ENCODE measurements at places on chromosomes 6 and 20. TPM values are rescaled to one million over a fixed set of nuclear protein-coding genes. Genes with fewer than 3 reads are reported as not detected.

DNA sequence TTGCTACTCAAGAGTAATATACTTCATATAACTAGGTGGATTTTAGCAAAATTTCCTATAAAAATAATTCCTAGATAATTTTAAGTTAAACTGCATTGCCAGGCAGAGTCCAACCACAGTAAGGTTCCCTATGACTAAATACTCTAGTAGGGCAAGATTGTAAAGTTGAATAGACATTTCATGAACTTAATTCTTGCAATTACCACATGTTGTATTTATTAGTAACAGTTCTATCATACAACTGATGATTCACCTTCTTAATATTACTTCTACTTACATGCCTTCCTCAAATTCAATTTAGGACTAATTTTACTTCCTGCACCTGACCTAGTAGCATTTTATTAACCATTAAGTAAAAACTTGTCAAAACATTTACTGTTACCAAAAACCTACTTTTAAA, 266.7 kb upstream of the THEMIS start:
- DNase-seq: no peak

DNA sequence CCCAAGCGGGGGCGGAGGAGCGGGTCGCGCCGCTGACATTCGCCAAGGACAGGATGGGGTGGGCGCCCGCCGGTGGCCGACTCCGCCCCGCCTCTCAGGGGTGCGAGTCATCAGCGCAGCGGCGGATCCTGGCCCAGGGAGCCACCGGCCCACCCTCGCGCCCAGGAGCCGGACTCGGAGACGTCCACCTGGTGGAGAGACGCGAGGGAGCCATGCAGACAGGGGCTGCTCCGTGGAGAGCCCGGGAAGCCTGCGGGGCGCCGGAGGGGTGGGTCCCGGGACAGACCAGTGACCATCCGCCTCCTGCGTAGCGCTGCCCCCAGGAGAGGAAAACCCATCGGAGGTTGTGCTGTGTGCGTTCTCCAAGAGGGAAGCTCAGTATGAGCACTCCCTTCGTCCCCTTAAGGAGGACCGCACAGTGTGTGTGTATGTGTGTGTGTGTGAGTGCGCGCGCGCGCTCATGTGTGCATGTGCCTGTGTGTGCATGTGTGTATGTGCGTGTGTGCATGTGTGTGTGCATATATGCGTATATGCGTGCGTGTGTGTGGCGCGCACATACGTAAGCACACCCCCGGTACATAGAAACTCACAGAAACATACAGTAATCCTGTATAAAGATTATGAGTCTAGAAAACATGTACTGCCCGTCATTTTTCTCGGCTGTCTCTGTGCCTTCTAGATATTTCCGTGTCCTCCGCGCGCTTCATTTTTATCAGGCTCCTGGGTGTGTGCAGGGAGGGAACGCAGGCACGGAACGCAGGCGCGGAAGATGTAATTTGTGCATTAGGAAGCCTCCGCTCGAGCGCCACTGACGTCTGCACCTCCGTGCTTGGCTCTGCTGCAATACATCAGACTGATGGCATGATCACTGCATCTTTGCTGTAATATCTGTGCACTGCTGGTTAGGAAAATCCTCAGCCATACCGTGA, 158.9 kb downstream of the TBXT start:
- no peak for DNase-seq

DNA sequence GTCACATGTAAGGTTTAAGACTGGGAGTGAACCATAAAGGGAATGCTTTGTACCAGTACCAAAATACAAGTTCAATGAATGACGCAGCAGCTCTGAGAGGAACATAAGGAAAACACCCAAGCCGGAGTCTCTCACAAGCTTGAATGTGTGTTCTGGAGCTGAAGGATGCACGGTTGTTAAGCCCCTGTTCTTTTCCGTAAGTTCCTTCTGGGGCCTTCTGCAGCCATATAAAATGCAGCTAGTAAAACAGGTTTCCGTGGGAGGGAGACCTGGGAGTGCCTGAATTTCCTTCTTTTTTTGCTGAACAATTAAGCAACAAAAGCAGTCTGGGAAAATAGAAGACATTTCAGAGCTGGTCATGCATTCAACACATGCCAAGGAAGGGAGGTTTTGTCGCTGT, 73.2 kb upstream of the JAG1 start:
- DNase-seq: no peak

DNA sequence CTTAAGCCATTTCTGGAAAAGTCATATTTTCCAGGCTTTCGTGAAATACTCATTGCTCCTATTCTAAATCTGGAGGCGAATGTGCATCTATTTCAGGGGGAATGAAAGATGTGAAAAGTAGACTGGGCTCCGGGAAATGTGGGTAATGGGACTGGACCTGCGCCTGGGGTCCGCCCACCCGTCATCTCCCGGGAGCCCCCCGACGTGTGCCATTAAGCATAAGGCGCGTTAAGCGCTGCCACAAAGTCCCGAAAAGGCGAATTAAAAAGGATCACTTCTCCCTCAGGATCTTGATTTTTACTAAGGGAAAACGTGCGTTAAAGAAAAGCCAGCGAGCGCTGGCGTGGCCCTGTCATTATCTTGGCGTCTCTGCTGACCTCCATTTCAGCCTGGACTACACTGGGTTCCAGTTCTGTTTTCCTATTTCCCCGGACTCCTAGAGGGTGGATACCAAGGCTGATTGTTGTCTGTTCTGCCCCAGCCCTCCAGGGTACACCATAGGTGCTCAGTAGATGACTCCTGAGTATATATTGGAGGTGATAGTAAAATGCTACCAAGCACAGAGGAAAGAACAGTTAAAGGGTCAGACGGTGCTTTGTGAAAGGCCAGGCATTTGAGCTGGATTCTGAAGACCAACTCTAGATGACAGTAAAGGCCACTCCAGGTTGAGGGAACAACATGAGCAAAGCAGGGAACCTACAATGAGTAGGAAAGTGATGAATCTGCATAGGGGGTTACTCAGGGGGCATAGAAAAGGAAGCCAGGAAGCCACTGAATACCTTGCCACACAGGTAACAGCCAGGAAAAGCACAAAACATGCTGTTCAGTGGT, 89.2 kb upstream of the ARID1B start:
- no peak for DNase-seq

- no peak for DNase-seq
These were observed 22.4 kb upstream of the IFNGR1 start for GRCh38 chr6:137241481-137242038.

DNA sequence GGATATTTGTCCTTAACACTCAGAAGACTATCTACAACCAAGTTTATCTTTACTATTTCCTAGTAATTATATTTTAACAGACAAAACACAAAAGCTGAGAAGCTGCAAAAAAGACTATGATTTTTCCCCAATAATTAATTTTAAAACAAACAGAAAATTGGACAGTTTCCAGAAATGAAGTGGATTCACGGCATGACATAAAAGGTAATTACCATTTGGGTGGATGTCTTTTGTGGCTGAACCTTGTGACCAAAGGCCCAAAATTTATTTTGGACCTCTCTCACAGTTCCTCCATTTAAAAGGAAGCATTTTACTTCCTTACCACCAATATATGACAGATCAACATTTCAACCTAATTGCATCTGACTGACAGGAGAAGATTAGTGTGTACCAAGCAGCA, 90.2 kb downstream of the GMDS start:
- no peak for DNase-seq

GRCh38 chr6:134689177-134689576, 260.7 kb downstream of the ALDH8A1 start:
- no peak for DNase-seq

GRCh38 chr6:148619891-148620290, 126.9 kb upstream of the UST start:
- DNase-seq: no peak

- no peak for DNase-seq
These were observed 17.7 kb downstream of the GFOD1 start for GRCh38 chr6:13469693-13470092.

DNA sequence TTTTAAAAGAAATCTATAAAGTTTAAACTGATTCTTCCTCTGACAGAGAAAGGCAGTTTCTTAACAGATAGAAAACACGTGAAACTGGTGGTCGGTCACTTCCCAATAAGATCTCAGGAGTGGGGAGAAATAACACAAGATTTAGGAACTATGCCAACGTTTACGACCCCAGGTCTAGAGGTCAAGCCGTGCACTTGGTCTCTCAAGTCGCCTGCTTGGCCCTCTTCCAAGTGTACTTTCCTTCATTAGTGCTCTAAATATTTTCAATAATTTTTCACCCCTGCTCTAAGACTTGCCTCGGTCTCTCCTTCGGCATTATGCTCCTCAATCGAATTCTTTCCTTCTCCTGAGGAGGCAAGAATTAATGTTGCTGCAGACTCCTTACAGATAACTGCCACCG, 61.7 kb downstream of the TRIM27 start:
- DNase-seq: no peak

DNA sequence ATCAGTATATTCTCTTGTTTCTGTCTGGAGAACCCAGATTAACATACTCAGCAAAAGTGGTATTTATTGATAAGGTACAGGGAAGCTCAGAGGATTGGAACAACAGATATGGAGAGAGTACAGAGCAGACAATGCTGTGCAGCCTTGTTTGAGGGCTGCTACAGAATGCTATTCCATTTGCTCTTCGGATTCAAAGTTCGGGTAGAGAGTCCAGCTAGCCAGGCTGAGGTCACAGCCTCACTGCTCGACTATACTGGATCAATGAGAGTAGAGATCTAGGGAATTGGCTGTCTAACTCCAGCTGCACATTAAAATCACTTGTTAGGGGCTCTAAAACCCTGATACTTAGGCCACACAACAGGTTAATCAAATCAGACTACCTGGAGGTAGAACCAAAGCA, 200.1 kb upstream of the BTBD3 start:
- no peak for DNase-seq

DNA sequence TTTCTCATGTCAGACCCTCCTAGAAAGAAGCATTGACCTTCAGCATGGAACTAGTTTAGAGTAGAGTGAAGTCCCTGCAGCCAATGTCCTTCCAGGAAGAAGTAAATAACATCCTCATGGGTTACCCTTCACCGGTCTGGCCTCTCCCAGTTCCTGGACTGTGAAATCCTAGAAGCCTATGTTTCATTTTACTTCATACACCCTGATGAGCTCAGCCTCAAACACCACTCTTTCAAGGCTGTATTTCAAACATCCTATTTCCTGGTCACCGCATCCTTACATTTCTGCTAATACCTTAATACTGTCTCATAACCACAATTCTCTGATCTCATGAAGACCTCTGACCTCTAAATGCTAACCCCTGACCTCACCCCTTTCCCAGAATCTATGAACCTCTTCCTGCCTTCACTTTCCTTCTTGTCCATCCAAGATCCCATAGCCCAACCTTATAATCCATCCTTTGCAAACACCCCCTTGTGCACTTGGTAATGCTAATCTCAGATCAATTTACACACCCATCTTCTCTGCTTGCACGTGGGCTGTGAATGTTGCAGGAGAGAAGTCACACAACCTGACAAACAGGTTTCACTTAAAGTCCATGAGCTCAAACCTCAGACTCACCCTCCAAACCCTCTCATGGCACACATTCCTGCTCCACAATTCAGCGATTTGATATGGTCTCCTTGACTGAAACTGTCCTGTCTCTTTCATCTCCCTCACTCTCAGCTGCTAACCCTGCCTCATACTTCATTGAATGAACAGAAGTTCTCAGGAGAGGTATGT, 30.2 kb downstream of the SLC2A10 start:
- DNase-seq: no peak

GRCh38 chr6:148671952-148672351, 74.9 kb upstream of the UST start:
- DNase-seq: no peak

- no peak for DNase-seq
These were observed 26.2 kb upstream of the HDAC2 start for GRCh38 chr6:113997116-113997515.

DNA sequence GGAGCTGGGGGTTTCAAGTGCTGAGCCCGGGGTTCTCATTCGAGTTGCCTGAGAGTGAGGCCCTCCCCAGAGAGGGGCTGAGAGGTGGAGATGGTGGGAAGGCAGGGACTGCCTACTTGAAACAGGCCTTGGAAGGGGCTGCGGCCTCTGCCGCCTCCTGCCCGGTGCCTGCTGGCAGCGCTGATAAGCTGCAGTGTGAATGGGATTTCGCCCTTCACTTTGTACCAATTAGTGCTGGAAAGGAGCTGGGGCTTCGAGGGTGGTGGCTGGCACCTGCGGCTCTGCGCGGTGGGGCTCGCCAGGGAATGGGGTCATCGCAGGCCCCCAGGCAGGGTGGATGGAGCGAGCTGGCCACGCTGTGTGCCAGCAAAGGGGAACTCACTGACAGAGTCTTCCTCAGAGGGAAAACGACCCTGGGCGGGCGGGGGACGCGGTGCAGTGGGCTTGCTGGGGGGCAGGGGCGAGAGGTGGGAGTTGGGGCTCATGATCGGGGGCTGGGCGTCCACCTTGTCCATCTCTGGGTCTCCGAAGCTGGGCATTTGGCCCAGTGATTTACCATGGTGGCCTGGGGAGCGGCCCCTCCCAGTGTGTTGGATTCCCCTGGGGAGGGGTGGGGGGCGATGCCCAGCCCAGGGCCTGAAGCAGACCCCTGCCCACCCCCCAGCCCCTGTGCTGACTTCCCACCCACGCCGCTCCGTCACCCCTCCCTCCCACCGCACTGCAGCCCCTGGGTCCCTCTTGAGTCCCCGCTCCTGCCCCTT, 22.9 kb downstream of the COL20A1 start:
- DNase-seq: no peak

DNA sequence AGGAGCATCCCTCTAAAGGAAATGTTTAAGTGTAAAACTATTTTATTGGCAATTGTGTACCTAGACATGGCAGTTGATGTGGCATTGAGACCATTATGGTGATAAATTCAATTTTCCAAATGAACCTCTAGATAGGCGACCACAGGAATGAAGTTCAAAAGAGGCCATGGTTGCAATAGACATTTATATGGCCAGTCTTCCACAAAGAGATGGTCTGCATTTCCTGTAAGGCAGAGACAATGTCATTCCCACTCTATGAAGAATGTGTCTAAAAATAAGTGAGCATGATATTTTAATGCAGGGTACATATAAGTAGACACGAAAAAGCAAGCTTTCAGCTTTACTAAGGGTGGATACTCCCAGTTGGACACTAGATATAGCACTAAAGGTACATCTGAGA, 40.9 kb downstream of the THEMIS start:
- DNase-seq: no peak

DNA sequence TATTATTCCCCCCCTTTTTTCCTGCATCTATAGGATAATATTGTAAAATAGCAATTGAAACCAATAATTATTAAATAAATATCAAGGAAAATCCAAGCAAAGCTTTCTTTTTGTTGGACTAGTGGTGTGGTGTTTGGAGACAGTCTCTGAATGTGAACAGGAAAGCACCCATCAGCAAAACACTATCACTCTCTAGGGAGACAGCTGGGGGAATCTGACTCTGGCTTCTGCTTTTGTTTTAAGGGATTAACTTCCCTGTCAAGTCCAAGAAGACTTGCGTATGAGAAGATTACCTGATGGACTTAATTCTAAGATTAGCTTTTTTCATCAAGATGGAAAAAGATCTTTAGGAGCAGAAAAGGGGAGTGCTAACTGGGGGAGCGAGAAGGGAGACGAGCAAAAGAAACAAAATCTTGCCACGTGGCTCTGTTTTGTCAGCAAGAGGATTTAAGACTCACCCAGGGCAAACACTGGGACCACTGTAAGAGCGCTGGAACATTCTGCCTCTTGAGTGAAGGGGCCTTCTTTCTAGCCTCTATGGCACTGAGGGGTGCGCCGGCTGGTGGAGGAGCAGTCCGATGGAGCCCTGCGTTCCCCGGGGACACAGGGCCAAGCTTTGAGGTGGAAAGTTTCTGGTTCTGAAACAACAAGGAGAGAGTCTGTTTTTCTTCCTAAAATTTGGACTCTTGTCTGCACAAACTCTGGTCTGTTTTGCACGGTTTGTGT, 570 bp downstream of the TULP4 start:
- DNase-seq: no peak

- no peak for DNase-seq
These were observed 12.4 kb downstream of the MTHFD1L start for GRCh38 chr6:150877928-150878327.

Gene CRIP3
- 4.2 TPM for total RNA-seq

Gene SLCO4A1
- 0.98 TPM for total RNA-seq

Gene CGA
- not detected for total RNA-seq
